GM12878 (cell line): ENCODE measurements at places on chromosomes 4 and X.
A peak's percentile ranks its signal among the peaks of the same experiment; 100 is the strongest.

GRCh38 chr4:181770971-181771370 is 472.2 kb upstream of the TENM3 start:
- DNase-seq, result no peak

- DNase-seq, result no peak
These were observed 283.8 kb downstream of the TRIML1 start for GRCh38 chr4:188423039-188423438.

DNA sequence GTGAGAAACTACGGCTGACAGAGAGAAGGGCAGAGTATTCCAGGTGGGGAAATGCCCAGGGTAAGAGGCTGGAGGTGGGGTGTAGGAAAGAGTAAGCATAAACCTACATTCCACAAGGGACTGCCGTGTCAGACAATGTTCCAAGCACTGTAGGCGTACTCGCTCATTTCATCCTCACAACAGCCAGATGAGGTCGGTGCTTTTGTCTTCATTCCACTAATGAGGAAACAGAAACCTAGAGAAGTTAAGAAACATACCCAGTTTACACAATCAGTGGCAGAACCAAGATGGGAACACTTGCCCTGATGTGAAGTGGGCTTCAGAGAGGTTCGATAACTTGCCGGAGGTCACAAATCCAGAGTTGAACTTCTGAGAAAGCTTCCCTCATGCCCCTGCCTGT is 4.6 kb downstream of the SASH3 start:
- DNase-seq, result no peak

- no peak for DNase-seq
These were observed 395.8 kb downstream of the NAF1 start for GRCh38 chr4:162770761-162771490.

DNA sequence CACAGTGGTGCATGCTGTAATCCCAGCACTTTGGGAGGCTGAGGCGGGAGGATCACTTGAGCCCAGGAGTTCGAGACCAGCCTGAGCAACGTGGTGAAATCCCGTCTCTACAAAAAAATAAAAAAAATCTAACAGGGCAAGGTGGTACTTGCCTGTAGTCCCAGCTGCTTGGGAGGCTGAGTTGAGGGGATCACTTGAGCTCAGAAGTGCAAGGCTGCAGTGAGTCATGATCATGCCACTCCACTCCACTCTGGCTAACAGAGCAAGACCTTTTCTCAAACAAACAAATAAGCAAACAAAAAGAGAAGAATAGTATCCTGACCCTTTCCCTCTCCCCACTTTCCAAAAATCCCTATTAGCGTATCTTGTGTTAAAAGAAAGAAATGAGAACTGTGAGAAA is 52.7 kb downstream of the NPY1R start:
- DNase-seq, result no peak

DNA sequence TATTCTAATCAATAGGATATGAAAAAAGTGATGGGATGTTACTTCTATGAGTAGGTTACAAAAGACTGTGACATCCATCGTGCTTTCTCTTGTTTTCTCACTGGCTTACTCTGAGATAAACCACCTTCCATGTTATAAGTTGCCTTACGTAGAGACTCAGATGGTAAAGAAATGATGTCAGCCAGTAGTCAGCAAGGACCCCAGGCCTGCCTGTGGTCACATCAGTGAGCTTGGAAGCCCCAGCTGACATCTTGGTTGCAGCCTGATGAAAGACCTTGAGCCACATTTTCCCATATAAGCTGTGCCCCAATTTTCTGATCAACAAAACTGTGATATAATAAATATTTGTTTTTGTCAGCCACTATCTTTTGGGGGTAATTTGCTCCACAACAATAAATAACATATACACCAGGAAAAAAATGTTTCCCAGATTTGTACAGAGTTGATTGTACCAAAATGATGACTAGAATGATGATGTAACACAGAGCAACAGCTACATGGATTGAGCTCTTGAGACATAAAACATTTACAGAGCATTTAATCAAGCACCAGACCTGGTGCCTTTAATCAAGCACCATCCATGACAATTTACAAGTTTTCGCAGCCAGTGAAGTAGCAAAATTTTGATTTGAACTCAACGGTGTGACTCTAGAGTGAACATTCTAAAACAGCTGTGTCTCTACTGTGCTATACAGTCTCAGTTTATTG is 11.2 kb upstream of the DCAF12L2 start:
- no peak for DNase-seq

GRCh38 chr4:71095545-71095944 is 102.1 kb downstream of the DCK start:
- DNase-seq, result no peak

DNA sequence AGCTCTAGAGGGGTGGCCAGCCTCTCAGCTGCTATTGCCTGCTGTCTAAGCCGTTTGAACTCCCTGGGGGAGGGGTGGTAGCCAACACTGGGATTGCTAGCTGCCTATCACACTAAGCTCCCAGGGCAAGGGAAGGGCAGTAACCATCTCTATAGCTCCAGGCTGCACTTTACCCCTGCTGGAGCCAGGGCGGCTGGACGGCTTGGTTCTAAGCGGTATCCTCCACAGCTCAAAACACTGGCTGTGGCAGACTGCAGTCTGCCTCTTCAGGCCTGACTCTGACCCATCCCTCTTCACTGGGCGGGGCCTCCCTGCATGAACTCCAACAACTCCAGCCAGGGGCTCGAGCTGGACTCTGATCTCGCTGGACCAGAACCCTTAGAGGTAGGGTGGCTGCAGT is 55.3 kb upstream of the GNRHR start:
- no peak for DNase-seq

DNA sequence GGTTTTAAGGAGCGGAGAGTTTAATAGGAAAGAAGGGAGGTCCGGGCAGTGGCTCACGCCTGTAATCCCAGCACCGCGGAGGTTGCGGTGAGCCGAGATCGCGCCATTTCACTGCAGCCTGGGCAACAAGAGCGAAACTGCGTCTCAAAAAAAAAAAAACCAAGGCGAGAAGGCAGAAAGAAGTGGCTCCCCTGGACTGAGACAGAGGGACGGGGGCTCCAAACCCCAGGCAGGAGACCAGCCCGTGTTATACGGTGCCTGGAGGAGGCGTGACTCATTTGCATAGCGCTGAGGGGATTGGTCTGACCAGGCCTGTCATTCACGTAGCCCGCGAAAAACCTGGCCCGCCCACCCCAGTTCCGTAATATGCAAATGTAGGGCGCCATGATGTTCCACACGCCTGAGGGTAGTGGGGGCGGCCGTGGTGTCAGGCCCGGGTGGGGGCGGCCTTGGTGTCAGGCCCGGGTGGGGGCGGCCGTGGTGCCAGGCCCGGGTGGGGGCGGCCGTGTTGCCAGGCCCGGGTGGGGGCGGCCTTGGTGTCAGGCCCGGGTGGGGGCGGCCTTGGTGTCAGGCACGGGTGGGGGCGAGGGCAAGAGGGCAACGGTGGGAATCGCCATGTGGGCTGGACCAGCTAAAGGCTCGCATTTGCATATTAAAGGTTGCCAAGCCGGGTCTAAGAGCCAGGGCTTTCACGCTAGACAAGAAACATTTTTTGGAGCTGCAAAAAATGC is 2.1 kb downstream of the PLCXD1 start:
- peak; percentile 86 for DNase-seq

DNA sequence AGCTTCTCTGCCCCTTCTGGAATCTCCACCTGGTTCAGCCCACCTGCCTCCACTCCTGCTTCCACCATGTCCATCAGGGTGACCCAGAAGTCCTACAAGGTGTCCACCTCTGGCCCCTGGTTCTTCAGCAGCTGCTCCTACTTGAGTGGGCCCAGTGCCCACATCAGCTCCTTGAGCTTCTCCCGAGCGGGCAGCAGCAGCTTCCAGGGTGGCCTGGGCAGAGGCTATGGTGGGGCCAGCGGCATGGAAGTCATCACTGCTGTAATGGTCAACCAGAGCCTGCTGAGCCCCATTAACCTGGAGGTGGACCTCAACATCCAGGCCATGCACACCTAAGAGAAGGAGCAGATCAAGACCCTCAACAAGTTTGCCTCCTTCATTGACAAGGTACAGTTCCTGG is 74.4 kb upstream of the ZXDA start:
- DNase-seq, result no peak

DNA sequence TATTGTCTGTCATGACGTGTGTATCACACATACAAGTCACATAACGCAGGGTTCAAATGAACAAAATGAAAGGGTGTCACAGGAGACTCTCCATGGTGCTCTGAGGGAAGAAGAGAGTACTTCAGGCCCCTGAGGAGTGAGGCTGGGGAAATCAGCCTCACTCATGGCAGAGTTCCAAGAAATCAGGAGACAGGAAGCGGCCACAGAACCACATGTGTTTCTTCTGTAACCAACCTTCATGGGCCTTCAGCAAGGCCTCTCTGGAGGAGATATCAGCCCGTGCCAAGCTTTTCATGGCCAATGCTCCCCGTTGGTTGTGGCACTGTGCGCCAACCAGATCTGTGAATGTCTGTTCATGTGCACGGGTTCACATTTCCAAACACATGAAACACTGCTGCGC is 76.0 kb downstream of the NAT8L start:
- DNase-seq, result no peak

DNA sequence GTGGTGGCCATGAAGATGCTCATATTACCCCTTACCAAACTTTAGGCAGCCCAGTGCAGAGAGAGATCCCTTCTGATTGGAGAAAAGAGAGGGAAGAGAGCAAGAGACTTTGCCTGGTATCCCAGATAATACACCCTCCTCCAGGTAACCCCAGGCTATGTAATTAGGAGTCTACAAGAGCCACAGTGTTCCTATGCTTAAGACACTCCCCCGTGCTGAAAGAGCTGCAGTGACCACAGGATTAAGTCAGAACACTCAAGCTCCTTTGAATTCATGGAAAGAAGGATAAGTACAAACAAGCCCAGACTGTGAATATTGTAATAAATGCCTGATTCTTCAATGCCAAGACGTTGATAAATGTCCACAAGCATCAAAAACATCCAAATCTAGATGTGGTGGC is 41.4 kb downstream of the PABPC4L start:
- DNase-seq, result no peak

DNA sequence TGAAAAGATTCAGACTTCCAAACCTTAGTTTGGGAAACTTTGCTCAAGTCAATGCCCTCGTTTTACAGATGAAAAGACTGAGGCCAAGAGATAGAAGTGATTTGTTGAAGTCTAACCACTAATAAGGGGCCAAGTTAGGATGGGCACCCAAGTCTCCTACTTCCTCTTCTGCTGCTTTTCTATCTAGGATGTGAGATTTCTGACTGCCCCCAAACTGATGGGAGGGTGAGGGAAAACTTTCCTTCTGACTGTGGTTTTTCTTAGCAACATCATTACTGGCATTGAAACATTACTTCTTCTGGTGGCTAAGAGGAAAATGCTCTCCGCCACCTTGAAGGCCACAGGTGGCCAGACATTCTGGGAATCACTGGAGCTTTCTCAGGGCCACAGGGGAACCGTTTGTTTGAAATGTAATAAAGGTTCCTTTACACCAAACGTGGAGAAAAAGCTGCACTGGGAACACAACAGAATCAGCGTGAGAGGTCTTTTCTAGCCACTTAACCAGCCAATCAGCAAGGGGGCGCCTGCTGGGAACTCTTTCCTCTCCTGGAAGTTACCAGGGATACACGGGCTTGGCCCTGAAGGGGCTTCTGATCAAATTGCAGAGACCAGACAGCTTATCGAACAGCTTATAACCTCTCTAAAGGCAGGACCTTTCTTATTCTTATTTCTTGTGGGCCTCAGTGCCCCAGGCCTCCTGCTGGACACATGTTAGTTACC is 115.9 kb upstream of the TEX13D start:
- DNase-seq, result no peak

DNA sequence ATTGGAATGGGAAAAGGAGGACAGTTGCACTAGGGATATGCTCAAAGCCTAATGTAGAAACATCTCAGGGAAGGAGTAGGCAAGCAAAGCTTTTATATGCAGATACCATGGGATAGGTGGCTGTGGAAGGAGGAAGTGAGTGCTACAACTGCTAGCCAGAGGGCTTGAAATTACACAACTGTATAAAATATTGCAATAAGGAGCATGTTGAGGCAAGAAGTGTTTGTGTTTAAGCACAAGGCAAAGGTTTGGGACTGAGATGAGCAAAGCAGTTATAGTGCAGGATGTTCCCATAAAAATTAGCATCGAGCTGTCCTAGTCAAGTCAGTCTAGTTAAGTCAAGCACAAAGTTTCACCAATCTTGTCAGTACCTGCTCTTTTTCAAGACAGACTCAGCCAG is 35.6 kb upstream of the DCAF8L1 start:
- no peak for DNase-seq

DNA sequence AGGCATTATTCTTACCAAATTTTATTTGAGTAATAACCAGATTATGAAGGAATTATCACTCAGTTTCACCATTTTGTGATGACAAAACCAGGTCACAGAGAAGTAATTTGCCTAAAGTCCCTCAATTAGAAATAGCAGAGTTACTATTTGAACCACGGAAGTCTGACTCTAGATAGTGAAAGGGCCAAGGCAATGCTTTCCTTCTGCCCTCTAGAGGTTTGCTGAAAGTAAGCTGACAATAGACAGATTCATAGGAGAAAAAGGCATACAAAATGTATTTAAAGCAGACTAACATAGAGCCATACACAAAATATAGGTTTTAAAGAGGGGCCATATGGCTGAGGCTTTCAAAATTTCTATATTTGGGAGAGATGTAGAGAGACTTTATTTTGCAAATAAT is 43.1 kb downstream of the CXXC4 start:
- DNase-seq, result no peak

- DNase-seq, result no peak
These were observed 131.5 kb downstream of the NR3C2 start for GRCh38 chr4:148310756-148311155.

- DNase-seq, result no peak
These were observed 202.0 kb downstream of the PCDH19 start for GRCh38 chrX:100208076-100208475.

GRCh38 chr4:89142691-89143669 is 31.6 kb downstream of the TIGD2 start:
- no peak for DNase-seq

- DNase-seq, result no peak
These were observed 13.8 kb downstream of the CLDN34 start for GRCh38 chrX:9980927-9981326.

DNA sequence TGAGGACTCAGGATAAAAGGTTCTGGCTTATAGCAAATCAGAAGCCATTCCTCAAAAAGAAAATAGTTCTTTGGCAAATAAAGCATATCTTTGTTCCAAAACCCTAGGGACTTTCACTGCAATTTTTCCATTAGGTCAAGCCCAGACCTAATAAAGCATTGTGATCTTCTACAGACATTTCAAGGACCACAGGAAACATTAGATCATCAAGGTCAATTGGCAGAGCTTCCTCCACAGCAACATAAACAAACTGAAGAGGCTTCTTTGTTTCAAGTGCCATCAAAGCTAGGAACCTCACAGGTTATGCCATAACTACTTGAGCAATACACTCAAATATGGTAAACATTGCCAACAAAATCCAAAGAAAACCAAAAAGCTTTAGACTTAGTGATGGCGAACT is 144.9 kb downstream of the ANXA5 start:
- no peak for DNase-seq

GRCh38 chrX:2823795-2824386 is 4.8 kb upstream of the GYG2 start:
- DNase-seq, result no peak

GRCh38 chr4:88746206-88746605 is 48.6 kb upstream of the NAP1L5 start:
- DNase-seq, result no peak
